HTR-8/SVneo (cell line): ENCODE measurements at places on chromosomes 1 and 21.

DNA sequence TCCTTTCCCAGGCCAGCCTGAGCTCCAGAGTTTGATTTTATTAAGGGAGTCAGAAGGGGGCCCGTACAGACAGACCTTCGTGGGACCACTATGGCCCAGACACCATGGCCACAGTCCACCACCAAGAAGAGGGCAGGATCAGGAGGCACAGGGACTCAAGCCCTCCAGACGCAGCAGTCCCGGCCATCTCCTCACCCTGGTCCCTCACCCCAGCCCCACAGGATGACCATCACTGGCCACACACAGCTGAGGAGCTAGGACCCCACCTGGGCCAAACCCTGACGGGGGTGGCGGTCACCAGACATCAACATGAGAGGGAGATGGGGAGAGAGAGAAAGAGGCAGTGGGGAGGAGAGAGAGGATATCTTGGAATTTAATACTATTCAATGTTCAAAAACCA is 29.2 kb upstream of the AGPAT3 start:
- DNase-seq: no peak

- no peak for DNase-seq
These were observed 375.5 kb downstream of the PCP4 start for GRCh38 chr21:40242586-40243265.

- no peak for DNase-seq
These were observed 42.8 kb upstream of the PPP2R5A start for GRCh38 chr1:212242288-212242984.

- DNase-seq: no peak
These were observed 73.8 kb downstream of the UMODL1 start for GRCh38 chr21:42144679-42145568.

GRCh38 chr21:25569084-25569483 is 38.2 kb downstream of the MRPL39 start:
- no peak for DNase-seq

GRCh38 chr21:14995695-14996490 is 68.9 kb downstream of the NRIP1 start:
- DNase-seq: no peak

- no peak for DNase-seq
These were observed 43.0 kb downstream of the SLC19A1 start for GRCh38 chr21:45499201-45499750.

DNA sequence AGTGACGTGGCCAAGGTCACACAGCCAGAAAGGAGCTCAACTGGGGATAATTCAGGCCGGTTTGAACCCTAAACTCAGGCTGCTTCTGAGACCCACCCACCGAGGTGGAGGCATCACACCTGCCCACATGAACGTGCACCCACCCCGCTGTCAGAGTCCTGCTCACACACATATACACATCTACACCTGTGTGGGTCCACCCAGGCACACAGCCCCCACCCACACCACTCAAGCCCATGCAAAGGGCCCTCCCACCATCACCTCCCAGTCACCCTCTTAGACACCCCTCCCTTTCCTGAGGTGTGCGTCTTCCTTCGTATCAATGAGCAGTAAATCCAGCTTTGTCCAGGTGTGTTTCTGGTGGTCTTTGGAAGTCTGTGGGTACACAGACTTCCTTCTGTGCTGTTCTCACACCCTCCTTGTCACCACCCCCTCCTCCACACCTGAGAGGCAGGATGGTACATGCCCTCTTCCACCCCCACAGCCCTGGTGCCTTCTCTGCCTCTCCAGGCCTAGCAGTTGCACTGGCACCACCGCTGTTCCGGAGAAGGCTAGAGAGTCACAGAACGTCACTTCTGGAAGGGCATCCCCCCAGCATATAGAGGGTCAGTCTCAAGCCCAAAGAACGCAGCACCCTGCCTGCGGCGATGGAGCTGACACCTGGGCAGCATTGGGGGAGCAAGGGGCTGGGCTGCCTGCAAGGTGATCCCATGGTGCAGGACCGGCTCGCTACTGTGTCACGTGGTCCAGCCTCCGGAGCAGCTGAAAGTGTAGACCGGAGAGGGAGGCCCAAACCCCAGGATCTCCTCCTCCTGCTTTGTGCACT is 18.9 kb upstream of the FAM131C start:
- DNase-seq: no peak

- DNase-seq: no peak
These were observed 52.2 kb upstream of the ROR1 start for GRCh38 chr1:63721531-63722189.

GRCh38 chr1:39825432-39825941 is 36.8 kb upstream of the BMP8B start:
- DNase-seq: no peak

GRCh38 chr21:45850181-45850580 is 131.4 kb upstream of the COL6A1 start:
- DNase-seq: no peak

DNA sequence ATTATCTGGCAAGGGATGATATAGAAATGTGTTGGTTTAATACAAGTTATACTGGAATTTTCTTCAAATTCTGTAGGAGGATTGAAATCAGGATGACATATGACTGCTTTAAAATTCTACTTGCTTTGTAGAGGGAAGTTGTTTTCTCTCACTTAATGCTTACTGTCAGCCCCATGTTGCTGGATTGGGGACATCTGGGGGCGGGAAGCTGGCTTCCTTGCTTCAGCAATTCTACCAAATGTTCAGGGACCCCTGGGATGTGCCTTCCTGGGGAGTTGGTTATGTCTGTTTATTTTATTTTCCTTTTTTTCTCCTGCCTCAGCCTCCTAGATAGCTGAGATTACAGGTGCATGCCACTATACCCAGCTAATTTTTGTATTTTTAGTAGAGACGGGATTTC is 63.5 kb downstream of the CNIH3 start:
- DNase-seq: no peak

DNA sequence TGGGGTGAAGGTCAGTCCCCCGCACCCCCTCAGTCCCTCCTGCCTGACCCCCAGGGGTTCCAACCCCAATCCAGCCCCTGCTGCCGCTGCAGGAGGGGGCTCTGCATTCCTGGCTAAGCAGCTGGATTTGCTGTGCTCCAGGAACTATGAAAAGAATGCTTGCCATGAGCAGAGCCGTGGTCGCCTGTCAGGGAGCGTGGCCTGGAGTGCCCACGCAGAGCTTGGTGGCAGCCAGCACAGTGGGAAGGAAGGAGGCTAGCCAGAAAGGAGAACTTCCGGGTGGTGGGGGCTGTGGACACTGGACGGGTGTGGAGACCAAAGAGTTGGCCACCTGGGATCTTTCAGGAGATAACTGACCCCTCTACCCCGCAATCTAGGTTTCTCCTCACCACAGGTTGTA is 5.6 kb downstream of the COL8A2 start:
- DNase-seq: no peak

DNA sequence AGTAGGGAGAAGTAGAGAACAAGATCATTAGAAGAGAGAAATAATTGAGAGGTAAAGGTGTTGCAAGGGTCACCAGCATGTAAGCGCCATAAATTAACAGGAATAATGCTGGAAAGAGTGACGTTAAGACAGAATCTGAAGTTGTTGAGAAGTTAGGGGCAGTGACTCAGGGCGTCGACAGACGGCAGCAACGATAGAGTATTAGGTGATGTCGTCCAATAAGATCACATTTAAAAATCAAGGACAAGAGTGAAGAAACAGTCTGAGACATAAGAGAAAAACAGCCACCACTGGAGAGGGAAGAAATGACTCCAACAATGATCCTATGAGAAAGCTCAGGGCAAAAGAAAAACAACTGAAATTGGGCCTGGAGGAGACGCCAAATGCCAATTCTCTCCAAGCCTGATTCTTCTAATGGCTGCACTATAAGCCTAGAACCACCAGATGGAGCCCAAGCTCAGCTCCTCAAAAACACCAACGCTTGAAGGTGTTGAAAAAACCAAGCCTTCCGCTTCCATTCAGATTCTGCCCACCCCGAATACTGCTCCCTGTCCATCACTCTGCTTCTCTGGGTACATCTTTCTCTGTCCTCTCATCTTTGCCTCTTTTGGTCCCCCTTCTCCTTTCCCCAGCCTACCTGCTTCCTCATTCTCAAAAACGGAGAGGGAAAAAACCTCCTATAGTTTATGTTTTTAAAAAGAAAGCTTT is 70.0 kb downstream of the LUZP1 start:
- DNase-seq: peak; percentile 33

GRCh38 chr21:38839328-38840286 is 33.9 kb downstream of the ETS2 start:
- peak; percentile 60 for DNase-seq

DNA sequence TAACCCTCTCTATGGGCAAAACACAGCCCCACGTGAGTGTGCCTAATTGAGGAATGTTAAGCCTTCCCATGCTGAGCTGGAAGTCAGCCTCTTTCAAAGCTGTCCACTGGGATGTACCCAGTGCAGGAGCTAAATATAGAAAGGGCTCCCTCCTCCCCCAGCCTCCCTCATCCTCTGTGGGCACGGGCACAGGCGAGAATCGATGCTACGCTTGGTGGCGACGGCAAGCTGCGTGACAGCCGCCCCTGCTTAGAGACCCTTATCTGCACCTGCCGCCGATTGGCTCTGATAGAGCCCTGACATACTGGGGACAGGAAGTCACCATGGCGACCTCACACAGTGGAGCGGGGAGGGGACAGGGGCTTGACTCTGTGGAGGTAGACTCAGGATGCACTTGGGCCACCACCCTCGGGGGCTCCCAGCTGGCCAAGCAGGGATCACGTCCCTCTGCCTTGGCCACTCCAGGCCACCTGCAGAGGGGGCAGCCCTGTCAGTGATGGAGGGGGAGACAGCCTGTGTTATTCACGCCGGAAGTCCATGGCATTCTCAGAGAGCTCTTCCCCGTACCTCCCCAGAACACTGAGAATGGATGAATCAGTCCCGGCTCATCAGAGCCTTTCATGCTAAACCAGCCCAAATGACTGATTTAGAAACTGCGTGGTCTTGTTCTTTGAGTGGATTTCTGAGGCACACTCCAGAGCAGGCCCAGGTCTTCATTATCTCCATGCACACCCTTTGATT is 84.8 kb downstream of the KCND3 start:
- DNase-seq: no peak

GRCh38 chr21:38327984-38328383 is 71.2 kb downstream of the KCNJ15 start:
- no peak for DNase-seq

DNA sequence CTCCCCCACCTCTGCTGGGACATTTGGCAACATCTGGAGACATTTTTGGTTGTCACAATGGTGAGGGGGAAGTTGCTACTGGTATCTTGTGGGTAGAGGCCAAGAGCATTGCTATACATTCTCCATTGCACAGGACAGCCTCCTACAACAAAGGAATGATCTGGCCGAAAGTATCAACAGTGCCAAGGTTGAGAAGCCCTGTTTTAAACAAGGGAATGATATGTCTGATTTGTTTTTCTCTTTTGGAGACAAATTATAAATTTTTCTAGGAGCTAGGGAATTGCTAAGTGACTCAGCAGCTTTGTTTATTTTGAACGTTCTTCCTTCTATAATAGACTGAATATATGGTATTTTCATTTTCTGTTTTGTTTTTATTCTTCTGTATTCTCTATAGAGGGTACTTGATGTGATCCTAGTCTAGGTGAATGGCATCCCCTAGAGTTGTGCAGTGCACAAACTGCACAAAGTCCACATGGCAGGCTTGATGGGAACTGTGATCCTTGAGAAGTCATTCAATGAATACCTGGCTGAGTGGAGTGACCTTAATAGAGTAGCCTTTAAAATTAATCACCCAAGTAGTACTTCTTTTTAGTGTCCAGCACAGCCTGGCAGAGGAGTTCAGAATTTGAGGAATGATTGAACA is 288.6 kb upstream of the USP24 start:
- no peak for DNase-seq

DNA sequence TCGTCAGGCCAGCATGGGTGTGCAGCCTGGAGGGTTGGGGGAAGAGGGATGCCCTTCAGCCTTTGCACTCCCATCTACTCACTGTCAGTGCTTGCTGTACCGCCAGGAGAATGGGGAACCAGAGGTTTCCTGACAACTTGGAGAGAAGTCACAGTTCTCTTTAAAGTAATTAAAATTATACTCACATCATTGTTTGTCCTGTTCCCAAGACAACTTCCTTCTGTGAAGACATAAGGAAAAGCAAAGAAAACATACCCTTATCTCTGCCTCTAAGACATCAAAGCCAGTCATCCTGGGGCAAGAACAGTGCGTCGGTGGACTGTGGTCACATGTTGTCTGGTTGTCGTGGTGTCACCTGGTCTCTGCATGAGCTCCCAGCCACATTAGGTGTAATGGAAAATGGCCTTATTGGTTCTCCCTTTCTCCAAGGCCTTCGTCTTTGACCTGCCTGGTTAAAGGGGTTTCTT is 17.6 kb downstream of the TRAF5 start:
- DNase-seq: no peak

- no peak for DNase-seq
These were observed 19.3 kb upstream of the OPRD1 start for GRCh38 chr1:28792644-28793121.

- no peak for DNase-seq
These were observed 11.0 kb upstream of the C1QA start for GRCh38 chr1:22625262-22625925.

DNA sequence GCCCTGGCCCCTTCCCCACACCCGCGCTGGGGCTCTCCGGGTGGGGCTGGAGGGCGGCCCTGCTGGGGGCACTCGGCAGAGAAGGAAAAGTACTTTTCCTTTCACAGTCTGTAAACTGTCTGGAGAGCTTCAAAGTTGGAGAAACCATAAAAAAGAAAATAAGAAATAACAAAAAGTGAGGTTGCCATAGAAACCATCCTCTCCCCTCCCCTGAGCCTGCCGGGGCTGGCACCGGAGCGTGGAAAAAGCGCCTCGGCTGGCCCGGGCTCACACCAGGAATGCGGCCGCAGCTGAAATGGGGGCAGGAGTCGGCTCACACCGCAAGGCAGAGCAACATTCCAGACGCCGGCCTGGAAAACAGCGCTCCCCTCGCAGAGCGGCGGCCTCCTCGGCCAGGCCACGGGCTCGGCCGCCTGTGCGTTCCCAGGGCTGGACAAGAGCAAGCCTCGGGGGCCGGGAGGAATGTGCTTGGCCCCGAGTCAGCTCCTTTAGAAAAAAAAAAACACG is 69.2 kb downstream of the MORN1 start:
- DNase-seq: no peak

DNA sequence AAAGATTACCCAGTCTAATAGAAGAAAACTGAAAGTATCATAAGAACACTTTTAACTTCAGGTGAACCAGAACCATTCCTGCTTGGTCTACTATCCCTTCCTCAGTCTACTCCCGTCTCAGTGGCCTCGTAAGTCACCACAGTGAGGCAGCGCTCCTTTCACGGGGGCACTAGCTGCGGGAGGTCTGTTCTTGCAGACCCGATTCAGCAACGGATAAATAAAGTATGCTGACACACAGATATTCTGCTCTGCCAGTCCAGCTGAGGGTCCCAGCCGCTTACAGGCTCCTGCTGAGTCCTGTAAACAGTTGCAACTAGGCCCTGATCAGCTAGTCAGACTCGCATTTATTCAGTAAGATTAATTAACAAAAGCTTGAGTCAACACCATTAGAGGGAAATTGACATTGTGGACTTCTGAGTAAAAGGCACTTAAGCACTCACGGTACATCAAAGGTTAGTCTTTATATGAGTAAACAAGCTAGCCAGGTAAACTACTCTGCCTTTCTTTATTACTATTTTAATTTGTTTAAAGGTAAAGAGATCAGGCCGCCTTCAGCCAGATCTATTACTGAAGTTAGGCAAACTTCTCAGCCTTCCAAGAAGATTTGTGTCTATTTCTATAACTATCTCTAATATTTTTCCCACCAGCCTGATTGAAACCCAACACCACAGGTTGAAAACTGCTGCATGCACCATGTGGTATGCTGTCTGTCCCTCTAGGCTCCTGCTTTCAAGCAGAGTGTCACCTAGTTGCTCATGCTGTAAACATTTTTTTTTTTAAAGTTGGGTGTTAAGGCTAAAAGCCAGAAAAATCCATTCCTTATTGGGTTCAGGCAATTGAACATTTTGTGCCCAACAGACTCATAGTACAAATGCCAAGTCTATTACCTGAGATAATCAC is 87.7 kb downstream of the INTS7 start:
- DNase-seq: no peak
